Psoas muscle (tissue), 8 donors: ENCODE measurements at places on chromosomes 1 and 21. TPM values are rescaled to one million over a fixed set of nuclear protein-coding genes. Genes with fewer than 3 reads are reported as not detected.

Gene RSPH1
- 0.29 TPM for total RNA-seq

GRCh38 chr1:217919683-217920388 lies 288.7 kb downstream of the SPATA17 start:
- DNase-seq: no peak

DNA sequence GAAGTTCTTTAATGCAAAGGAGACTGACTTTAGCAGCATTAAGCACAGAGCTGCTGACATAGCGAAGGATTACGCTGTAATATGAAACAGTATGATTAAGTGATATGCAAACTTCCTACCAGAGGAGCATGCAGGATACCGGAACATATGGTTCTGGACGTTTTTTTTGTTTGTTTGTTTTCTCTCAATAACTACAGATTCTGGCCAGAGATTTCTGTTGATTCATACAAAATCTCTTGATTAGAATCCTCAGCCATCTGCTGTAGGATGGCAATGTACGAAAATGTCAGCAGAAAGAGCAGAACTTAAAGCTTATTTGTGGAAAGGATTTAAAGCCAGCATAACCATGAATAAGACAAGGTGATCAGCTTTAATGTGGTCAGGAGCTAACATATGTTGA lies 970.7 kb downstream of the KCNT2 start:
- DNase-seq: no peak

DNA sequence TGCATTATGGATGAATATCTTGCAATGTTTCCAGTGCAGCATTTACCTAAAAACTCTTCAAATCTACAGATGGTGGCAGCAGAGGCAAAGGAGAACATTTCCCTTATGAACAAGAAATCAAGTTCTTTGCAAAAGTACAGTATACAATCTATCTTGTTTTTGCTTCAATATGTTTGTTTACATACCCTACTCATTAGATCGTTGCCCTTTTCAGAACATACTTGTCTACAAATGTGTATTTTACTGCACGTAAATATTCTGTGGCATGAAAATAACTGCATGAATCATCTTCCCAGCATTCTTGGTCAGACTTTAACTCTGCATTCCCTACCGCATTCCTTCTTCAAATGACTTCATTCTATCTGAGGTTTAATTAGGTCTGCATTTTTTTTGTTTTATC lies 212.7 kb downstream of the ZP4 start:
- no peak for DNase-seq

DNA sequence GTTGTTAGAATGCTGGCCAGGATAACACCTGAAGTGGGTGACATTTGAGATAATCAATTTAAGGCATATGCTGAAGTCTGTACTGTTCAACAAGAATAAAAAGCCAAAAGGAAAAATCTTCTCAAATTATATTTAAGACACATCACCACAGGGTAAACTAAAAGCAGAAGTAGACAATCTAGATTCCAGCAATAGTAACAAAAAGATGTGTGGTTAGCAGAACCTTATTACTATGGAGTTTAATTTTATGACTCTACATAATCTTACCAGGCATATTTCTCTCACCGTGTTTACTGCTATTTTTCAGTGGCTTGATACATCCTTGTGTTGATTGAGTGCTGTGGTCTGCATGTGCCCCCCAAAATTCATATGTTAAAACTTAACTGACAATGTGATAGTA lies 300.4 kb upstream of the ZP4 start:
- DNase-seq: no peak

DNA sequence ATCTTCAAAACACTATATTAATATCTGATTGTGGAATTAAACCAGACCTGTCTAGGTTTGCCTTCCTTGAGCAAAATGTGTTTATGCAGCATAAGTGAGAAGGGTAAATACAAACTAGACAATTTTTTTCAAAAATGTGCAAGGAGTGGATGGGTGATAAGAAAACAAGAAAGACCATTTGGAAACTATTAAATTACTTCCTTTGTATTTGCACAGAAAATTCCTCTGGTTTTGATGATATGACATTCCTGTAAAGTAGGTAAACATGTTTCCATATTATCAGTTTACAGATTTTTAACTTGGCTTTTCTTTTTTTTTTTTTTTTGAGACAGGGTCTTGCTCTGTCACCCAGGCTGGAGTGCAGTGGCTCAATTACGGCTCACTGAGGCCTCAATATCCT lies 24.8 kb upstream of the SLC30A1 start:
- no peak for DNase-seq

- no peak for DNase-seq
Observed at GRCh38 chr1:40794974-40795715, 11.6 kb downstream of the KCNQ4 start.

Gene CDC42BPA
- total RNA-seq: 14.1 TPM

Gene DISC1
- 1.6 TPM for total RNA-seq

- DNase-seq: no peak
Observed at GRCh38 chr1:193787061-193787460, 600.6 kb upstream of the B3GALT2 start.

GRCh38 chr1:151067185-151067584 lies 3.4 kb upstream of the GABPB2 start:
- no peak for DNase-seq

Gene KRTAP19-3
- 0.64 TPM for total RNA-seq

- DNase-seq: no peak
Observed at GRCh38 chr1:165403835-165404482, 41.0 kb downstream of the RXRG start.

DNA sequence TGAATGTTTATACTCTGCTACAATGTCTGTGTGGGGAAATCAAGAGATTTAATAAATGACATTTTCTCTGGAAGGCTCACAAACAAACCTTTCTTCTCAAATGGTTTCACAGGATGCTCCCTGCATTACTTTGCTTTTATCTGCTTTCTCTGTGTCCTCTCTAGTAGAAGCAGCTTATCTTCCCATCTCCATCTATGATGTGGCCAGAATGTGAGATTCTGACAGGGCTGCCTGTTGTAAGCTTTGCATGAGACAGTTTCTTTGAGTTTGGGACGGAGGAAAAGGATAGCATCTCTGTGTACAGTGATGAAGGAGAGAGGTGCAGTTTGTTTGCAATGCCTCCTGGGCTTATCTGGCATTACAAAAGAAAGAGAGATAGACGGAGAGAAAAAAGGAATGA lies 24.6 kb downstream of the PRMT6 start:
- DNase-seq: no peak

- no peak for DNase-seq
Observed at GRCh38 chr21:15243406-15243805, 178.6 kb upstream of the NRIP1 start.

Gene TENT5C
- total RNA-seq: 11.9 TPM

GRCh38 chr1:106678279-106679050 lies 378.0 kb upstream of the PRMT6 start:
- DNase-seq: no peak

Gene TGFB2
- total RNA-seq: 6.9 TPM

GRCh38 chr21:43196826-43197225 lies 28.0 kb downstream of the CRYAA start:
- no peak for DNase-seq

DNA sequence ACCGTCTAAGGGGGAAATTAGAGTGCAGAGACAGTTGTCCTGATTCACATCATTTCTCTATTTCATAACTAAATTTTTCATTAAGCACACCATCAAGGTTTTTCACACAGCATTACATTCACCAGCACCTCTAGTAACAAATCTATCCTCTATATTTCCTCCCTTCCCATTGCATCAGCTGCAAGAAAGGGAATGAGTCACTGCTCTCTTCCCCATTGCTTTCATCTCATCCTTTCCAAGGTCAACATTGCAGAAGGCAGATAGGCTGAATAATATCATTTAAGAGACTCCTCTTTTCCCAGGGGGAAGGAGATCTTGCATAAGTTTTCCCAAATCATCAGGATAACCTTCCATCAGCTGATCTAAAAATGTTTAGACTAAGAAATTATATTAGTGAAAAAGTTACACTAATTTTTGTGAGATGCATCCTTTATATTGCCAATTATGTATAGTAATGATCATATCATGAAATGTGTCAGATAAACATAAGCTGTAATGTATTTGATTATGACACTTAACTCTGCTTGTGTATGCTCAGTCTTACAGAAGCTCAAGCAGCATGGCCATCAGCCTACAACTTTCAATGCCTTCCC lies 4.3 kb downstream of the INTS7 start:
- no peak for DNase-seq

Gene SETD4
- total RNA-seq: 12.1 TPM

DNA sequence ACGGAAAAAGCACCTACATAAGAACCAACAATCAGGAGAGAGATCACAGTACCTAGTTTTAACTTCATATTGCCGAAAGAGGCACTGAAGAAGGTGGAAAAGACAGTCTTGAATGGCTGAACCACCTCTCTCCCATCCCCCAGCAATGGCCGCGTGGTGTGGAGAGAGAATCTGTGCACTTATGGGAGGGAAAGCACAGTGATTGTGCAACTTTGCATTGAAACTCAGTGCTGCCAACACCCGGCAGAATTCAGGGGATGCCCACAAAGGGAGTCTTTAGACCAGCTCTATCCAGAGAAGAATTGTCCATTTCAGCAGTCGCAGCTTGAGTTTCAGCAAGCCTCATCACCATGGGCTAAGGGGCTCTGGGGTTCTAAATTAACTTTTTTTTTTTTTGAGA lies 186.3 kb upstream of the USP25 start:
- DNase-seq: no peak

- no peak for DNase-seq
Observed at GRCh38 chr1:81449786-81450185, 350.9 kb upstream of the ADGRL2 start.

Gene HMCN1
- total RNA-seq: 6.5 TPM

GRCh38 chr1:204406621-204407020 lies 5.0 kb downstream of the PPP1R15B start:
- no peak for DNase-seq

DNA sequence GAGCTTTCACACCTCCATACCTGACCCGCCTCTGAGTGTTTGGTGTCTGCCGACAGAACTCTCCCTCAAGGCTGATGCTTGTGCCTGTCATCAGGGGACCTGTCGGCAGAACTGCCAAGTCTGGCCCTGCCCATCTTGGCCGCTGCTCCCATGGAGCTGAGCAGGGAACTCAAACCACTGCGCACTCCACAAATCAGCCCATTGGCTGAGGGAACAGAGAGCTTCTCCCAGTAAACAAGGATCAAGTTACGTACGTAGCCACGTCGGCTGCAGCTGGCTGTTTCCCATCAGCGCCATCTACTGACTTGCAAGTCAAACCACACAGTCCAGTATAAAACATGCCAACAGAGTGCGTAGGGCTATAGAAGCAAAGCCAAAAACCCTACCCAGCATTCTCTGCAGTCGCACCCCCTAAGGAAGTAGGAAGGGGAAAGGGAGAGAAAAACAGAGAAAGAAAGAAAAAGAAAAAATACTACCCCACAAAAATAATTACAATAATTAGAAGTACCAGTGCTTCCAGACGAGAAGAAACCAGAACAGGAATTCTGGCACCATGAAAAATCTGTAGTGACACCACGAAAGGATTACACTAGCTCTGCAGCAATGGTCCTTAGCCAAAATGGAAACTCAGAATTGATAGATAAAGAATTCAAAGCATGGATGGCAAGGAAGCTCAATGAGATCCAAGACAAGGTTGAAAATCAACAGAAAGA lies 13.1 kb downstream of the KRTAP13-1 start:
- DNase-seq: no peak

Gene MMEL1
- 0.89 TPM for total RNA-seq

- DNase-seq: no peak
Observed at GRCh38 chr1:65412984-65413375, 7.5 kb upstream of the LEPR start.

Gene OR2T29
- total RNA-seq: not detected

GRCh38 chr1:82299056-82299455 lies 498.3 kb downstream of the ADGRL2 start:
- no peak for DNase-seq

DNA sequence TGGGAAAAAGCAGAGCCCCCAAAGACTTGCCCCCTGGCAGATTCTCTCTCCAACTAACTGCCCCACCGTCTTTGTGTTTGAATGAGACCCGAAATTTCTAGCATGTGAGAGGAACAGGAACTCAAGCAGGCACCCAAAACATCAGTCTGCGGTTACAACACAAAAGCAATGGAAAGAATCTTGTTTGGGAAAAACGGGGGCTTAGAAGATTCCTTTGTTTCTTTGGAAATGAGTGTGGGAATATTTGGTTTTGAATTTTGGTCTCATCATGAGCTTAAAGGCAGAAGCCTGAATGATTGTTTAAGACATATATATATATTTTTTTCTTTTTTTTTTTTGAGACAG lies 188.9 kb upstream of the TMEM51 start:
- no peak for DNase-seq
